Left colon (tissue), 2 donors: ENCODE measurements at places on chromosomes 2 and 18. TPM values are rescaled to one million over a fixed set of nuclear protein-coding genes. Genes with fewer than 3 reads are reported as not detected.

- no peak for DNase-seq
These were observed 10.1 kb downstream of the LDAH start for GRCh38 chr2:20812779-20813178.

DNA sequence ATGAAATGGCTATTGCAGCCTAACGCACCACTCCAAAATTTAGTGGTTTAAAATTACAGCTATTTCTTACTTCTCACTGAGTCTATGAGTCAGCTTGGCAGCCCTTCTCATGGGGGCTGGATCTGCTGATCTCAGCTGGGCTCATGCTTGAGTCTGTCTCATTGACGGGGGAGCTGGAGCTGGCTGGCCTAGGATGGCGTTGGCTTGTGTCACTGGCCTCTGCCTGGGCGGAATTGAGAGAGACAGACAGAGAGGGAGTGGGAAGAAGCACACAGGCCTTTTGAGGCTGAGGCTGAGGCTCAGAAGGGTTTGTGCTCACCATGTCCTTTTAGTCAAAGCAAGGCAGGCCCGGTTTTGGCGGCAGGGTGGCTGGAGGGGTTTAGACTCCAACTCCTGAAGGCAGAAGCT lies 412.1 kb upstream of the MYT1L start:
- peak; percentile 49 for DNase-seq

DNA sequence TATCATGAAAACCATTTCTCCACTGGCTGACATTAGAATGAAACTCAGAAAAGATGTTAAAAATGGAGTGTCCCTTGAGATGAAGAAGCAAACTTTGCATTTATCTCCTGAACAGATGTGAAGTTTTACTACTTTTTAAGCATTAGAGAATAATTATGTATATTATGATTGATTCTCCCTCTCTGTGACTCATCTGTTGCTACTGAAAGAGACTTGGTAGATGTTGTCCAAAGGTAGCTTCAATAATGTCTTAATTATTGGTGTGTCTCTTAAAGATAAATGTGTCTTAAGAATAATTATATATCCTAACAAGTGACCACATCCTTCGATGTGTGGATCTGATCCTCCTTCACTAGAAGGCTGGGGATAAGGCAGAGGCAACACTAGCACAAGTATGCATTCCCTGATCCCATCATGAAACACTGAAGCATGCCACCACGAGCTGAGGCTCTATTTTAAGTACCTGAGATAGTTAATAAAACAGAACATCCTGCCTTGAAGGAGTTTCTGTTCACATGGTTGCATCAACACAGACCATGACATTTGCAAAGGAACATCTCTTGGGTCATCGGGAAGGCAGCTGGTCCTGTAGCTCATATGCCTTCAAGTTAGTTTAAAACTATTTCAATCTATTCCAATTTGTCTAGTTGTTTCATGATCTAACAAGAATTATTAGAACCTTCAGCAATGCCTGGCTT lies 15.5 kb downstream of the RND3 start:
- DNase-seq = no peak

GPC1 gene
- total RNA-seq = 10.4 TPM

- no peak for DNase-seq
These were observed 18.5 kb downstream of the PDCL3 start for GRCh38 chr2:100581277-100581612.

GRCh38 chr2:106099691-106100090 lies 94.4 kb downstream of the UXS1 start:
- no peak for DNase-seq

RAMP1 gene
- total RNA-seq = 24.8 TPM

CERKL gene
- not detected for total RNA-seq

DNA sequence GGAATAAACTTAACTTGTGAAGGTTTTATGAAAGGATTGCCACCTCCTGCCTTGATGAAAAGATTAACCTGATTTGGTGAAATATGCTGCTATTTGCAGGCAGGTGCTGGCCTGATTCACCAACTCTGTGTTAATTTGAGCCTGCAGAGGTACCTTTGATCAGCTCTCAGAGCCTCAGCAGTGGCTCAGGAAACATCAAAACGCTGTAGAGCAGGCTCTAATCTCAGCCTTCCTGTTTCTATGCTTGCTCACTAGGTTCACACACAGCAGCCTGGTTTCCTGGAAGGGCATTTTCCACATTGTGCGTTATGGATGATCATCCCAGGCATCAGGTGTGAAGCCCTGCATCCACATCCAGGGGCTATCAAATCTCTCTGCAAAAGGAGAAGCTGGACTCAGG lies 16.9 kb downstream of the TGIF1 start:
- no peak for DNase-seq

DNA sequence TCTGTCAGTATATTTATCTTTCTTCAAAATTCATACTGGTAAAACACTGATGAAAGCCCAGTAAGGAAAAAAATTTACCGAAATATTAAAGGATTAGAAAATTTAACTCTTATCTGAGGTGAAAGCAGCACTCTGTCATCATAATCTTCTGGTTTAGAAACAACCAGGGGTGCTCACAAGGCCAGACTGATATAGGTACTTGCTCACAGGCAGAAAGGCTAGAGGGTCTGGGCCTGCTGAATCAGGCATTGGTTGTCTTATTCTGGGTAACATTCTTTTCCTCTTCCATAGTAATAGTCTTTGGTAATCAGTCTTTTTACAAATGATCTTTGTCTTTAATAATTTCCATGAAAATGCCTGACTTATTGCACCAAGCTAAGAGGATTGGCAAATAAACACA lies 221.4 kb upstream of the TFPI start:
- no peak for DNase-seq

DNA sequence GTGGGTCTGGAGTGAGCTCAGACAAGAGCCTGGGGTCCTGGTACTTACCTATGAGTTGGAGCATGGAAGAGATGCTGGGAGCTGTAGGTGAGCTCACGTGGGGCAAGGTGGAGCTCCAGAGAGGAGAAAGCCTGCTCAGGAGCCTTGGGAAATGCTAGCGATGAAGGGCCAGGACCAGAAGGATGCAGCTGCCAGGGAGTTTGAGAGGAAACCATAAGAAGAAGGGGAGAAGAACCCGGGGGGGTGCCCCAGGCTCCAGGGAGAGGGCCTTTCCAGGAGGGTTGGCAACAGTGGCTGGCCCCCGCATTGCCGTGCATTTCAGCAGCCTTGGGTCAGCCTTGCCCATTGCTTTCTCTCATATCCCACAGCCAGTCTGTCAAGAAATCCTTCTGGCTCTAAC lies 268.7 kb downstream of the GLI2 start:
- no peak for DNase-seq

NIF3L1 gene
- total RNA-seq = 27.2 TPM

GRCh38 chr2:72793798-72794440 lies 31.9 kb downstream of the EXOC6B start:
- DNase-seq = no peak

GRCh38 chr18:31207391-31207790 lies 44.7 kb upstream of the DSC1 start:
- DNase-seq = no peak

HNRNPLL gene
- total RNA-seq = 43.3 TPM

DNA sequence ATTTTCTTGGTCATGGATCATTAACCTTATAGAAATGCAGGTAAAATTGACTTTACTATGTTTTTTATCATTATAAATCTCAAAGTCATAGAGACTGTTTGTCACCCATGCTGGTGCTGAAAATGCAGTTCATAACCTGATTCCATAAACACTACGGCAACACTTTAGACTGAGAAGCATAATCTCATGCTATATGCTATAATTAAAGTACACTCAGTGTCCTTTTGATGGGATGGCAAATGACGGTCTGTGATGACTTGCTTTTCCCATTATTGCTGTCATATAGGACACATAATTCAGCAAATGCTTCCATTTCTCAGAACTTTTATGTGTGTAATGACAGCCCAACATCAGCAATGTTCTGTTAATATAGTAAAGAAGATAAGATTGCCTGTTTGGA lies 162.9 kb downstream of the CD226 start:
- DNase-seq = no peak

- DNase-seq = no peak
These were observed 107.0 kb upstream of the ATP8B1 start for GRCh38 chr18:57910134-57910533.

C1GALT1C1L gene
- not detected for total RNA-seq

DNA sequence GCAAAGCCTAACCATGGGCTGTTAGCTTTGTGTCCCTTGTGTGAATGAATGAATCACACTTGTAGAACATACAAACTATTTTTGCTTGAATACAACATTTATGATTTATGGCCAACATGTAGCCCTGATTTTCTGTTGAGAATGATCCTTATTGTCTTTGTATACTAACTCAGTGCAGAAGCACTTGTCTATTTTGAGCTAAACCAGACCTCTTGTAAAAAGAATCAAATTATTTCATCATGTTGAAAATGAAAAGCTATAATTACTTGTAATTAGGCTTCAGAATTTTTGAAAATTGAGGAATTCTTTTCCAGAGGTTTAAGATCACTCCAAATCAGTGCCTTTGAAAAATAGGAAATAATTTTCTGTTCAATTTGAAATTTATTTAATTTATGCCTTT lies 85.9 kb downstream of the ZNF407 start:
- DNase-seq = no peak

- no peak for DNase-seq
These were observed 40.7 kb upstream of the CCDC150 start for GRCh38 chr2:196598846-196599245.

DNA sequence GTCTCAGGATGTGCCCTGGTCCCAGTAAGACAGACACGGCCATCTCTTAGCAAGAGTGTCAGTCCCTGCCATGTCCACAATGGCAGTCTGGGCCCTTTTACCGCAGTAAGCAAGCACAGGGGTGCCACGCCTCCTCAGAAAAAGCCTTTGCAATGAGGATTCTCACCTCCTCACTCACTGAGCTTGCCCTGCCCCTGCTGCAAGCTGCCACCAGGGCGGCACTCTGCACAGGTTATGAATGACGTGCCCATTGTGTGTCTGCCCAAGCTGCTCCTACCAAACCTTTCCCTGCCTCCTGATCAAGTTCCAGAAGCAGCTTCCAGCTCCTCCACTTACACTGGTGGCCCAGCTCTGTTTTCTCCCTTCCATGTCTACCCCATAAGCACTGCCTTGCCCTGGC lies 23.3 kb downstream of the ERCC3 start:
- DNase-seq = no peak

DNA sequence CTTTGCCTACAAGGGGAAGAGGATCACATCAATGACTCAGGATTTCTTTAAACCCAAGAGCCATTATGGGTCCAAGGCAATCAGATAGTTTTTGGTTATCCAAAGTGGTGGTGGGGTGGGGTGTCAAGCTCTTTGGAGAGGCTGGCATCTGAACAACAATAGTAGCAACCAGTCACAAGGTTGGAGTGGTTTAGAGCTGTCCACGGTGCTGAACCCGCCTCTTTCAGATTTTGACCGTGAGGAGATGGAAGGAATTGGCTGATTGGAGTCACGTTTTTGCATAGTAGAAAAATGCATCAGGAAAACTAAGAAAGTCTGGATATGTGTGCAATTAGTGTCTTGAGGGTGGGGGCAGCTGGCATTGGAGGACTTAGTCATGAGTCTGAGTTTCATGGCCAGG lies 159.9 kb downstream of the LOXHD1 start:
- DNase-seq = no peak

DNA sequence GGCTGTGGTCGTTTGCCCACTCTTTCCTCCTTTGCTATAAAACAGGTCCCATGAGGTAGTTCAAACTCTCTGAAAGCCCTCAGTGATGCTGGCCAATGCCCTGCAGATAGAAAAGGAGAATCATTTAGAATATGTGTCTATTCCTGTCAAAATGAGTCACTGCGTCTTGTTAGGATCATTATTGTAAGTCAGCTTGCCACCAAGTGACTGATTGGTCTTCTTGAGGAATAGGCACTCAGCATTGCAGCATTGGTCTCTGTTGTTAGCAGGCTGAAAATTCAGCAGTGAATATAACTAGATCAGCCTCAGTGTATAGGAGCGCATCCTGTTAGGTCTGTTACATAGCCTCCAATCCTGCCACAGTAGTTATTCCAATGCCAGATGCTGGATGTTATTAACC lies 28.9 kb downstream of the PRKRA start:
- no peak for DNase-seq

DNA sequence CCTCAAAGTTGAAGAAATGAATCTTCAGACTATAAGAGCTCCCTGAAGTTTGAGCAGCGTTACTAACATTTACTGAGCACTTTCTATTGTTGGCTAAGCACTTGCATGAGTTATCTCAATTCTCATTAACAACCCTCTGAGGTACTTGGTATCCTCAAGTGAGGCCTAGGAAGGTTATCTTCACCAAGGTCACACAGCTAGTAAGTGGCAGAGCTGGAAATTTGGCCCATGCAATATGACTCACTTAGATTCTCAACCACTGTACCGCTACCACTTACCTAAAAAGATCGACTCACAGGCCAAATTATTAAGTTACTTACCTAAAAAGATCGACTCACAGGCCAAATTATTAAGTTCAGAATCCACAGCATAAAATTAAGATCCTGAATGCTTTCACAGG lies 8.7 kb upstream of the METAP1D start:
- no peak for DNase-seq

OXER1 gene
- 4.1 TPM for total RNA-seq

DNA sequence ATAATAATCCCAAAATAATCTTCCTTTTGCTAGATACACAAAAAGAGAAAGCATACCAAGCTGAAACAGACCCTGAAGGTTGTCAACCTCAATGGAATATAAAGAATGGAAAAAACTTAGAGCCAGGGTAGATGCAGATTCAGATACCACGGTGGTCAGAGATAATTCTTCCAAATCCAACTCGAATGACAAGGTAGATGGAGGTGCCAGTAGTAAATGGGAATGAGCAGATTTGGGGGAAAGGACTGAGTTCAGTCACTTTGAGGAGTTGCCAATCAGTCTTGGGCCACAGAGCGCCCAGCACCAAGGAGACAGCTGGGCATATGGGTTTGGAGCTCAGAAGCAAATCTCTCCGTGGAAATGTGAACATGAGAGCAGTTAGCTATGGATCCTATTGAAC lies 3.4 kb upstream of the CHMP1B start:
- DNase-seq = no peak

MYL1 gene
- total RNA-seq = not detected

- DNase-seq = no peak
These were observed 60.9 kb downstream of the METTL4 start for GRCh38 chr18:2510416-2510815.

GRCh38 chr18:6413579-6414117 lies 1.1 kb downstream of the L3MBTL4 start:
- DNase-seq = no peak

EN1 gene
- not detected for total RNA-seq

GRCh38 chr2:48929571-48930301 lies 174.2 kb upstream of the LHCGR start:
- DNase-seq = no peak

DNA sequence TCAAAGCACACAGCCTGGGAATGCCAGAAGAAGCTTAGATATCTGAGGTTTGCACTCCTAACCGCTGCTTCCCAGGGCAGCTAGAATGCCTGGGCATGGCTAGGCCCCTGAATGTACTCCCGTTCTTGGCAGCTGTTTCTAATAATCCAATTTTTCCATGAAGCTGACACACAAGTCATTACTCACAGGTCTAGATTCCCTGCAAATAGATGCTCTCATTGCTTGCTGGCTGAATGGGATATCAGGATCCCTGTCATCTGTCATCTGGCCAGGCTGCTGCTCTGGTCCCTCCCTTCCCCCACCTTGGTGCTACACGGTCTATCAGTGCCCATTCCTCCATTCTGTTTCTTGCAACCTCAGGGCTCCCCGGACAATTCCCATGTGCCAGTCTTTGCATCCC lies 40.7 kb upstream of the TEX51 start:
- no peak for DNase-seq

ERFE gene
- not detected for total RNA-seq
